ENCODE measurements at places on chromosomes 1 and 21. TPM values are rescaled to one million over a fixed set of nuclear protein-coding genes. Genes with fewer than 3 reads are reported as not detected.

Gene NUP210L
- not detected for total RNA-seq

Gene KTI12
- 18.0 TPM for total RNA-seq

Gene S100B
- total RNA-seq = 1.5 TPM

Gene RNU1-4
- total RNA-seq = 3,744 TPM

Gene SIM2
- total RNA-seq = 0.09 TPM

Gene CNKSR1
- total RNA-seq = 1.4 TPM

GRCh38 chr1:230052665-230053064 lies 14.4 kb upstream of the GALNT2 start:
- no peak overlapping the region for H3K4me3 ChIP-seq
- peaks cover 5% of the 10 kb centered on the region for H3K4me1 ChIP-seq
- no peaks in the 10 kb centered on the region for H3K36me3 ChIP-seq
- peaks cover 19% of the 10 kb centered on the region for H3K27me3 ChIP-seq

GRCh38 chr1:68358439-68358838 lies 91.3 kb downstream of the RPE65 start:
- peaks cover 7% of the 10 kb centered on the region for H3K27me3 ChIP-seq
- H3K4me1 ChIP-seq = no peaks in the 10 kb centered on the region
- no peak overlapping the region for H3K4me3 ChIP-seq
- no peak overlapping the region for H3K27ac ChIP-seq
- DNase-seq = no peak

DNA sequence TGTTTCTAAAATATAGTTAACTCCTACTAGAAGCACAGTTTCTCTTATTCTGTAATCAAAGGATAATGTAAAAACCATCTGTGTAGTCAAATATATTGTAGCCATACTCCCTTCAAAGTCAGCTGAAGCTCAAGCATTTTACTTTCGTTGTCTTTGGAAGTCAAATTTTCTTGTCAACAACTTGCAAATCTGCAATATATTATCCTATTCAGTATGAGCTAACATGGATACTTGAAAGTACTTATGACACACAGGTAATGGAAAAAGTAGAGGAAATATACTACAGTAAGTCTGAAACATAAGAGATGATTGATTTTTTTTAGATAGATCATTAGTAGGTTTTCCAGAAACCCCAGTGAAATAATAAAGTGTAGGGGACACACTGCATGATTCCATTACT lies 121.5 kb downstream of the COL24A1 start:
- DNase-seq = no peak
- H3K36me3 ChIP-seq = no peaks in the 10 kb centered on the region
- H3K27ac ChIP-seq = no peak overlapping the region
- H3K4me3 ChIP-seq = no peak overlapping the region
- H3K27me3 ChIP-seq = no peaks in the 10 kb centered on the region

- H3K4me1 ChIP-seq = no peaks in the 10 kb centered on the region
- no peaks in the 10 kb centered on the region for H3K27me3 ChIP-seq
- DNase-seq = no peak
- no peak overlapping the region for H3K27ac ChIP-seq
- H3K36me3 ChIP-seq = no peaks in the 10 kb centered on the region
Measured at GRCh38 chr1:52880206-52880605, 37.6 kb downstream of the ZYG11A start.

DNA sequence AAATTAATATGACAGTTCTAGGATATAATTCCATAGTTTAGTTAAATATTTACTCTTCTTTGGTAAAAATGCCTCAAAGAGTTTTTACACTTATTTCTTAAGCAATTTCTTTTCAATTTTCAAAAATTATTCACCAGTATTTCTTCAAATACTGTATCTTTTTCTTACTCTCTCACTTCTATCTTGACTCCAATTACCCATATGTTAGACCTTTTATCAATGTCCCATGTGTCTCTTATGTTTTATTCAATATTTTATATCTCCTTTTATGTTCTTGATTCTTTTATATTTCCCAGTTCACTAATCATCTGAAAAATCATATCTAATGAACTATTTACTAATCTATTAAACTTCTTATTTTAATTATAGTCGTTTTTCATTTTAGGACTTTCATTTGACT lies 11.5 kb upstream of the LRIF1 start:
- peaks cover 5% of the 10 kb centered on the region for H3K36me3 ChIP-seq
- peaks cover 57% of the 10 kb centered on the region for H3K27me3 ChIP-seq
- no peak overlapping the region for H3K4me3 ChIP-seq
- no peak for DNase-seq
- no peaks in the 10 kb centered on the region for H3K4me1 ChIP-seq

- H3K36me3 ChIP-seq = no peaks in the 10 kb centered on the region
- H3K27me3 ChIP-seq = peaks cover 17% of the 10 kb centered on the region
- no peak overlapping the region for H3K4me3 ChIP-seq
- H3K27ac ChIP-seq = no peak overlapping the region
- DNase-seq = no peak
Measured at GRCh38 chr1:14594045-14594444, 4.4 kb upstream of the KAZN start.

GRCh38 chr1:217388522-217389065 lies 242.3 kb downstream of the GPATCH2 start:
- H3K27me3 ChIP-seq = no peaks in the 10 kb centered on the region
- H3K4me3 ChIP-seq = no peak overlapping the region
- DNase-seq = no peak
- no peak overlapping the region for H3K27ac ChIP-seq

GRCh38 chr21:21028275-21028820 lies 30.1 kb downstream of the NCAM2 start:
- H3K4me3 ChIP-seq = no peak overlapping the region
- no peaks in the 10 kb centered on the region for H3K27me3 ChIP-seq
- no peaks in the 10 kb centered on the region for H3K4me1 ChIP-seq
- no peaks in the 10 kb centered on the region for H3K36me3 ChIP-seq
- no peak for DNase-seq
- H3K27ac ChIP-seq = no peak overlapping the region

Measured in activated CD8-positive, alpha-beta memory T cell treated with anti-CD3 and anti-CD28 coated beads, Interleukin-2, amount 10 ng/mL, durations not matched to agents 7 days and 5 days (primary cell).